ENCODE measurements at places on chromosomes 6 and 20.

GRCh38 chr6:69340196-69340595, 456.6 kb downstream of the LMBRD1 start:
- H3K27me3 ChIP-seq = no peaks in the 10 kb centered on the region
- no peak overlapping the region for H3K27ac ChIP-seq
- no peak for DNase-seq
- no peak overlapping the region for H3K4me3 ChIP-seq
- H3K36me3 ChIP-seq = no peaks in the 10 kb centered on the region
- H3K4me1 ChIP-seq = no peaks in the 10 kb centered on the region

DNA sequence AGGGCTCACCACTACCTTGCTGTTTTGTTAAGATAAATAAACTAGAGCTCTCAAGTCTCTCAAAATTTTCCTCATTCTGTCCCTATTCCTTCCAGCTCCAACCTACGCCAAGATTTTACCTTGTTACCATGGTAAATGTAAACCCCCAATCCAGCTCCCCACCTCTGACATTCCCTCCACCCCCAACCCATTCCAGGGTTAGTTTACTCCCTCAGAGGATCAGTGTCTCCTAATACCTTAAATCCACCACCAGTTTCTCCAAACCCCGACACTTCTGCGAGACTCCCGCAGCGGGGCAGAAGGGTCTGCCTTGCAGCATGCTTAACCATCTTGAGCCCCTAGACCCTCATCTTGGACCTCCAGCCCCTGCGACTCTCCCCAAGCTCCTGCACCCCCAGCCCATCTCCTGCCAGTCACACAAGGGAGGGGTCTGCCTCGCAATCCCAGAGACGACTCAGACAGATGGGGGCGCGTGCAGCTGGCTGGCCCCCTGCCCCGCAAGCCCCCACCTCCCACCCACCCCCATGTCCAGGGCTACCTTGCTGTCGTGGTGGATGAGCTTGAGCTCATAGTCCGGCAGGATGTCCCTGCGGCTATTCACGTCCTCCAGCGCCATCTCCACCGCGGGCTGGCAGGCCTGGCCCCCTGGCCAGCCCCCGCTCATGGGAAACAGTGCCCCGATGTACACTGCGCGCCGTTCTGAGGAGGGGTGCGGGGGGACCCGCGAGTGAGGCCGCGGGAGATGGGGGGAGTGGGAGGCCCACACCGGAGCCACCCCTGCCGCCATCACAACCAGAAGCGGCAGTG, 5.8 kb downstream of the GABBR1 start:
- peaks cover 3% of the 10 kb centered on the region for H3K36me3 ChIP-seq
- H3K27me3 ChIP-seq = peaks cover 45% of the 10 kb centered on the region
- H3K4me3 ChIP-seq = peak overlapping the region; percentile 7
- no peak for DNase-seq
- peaks cover 26% of the 10 kb centered on the region for H3K4me1 ChIP-seq
- no peak overlapping the region for H3K27ac ChIP-seq

DNA sequence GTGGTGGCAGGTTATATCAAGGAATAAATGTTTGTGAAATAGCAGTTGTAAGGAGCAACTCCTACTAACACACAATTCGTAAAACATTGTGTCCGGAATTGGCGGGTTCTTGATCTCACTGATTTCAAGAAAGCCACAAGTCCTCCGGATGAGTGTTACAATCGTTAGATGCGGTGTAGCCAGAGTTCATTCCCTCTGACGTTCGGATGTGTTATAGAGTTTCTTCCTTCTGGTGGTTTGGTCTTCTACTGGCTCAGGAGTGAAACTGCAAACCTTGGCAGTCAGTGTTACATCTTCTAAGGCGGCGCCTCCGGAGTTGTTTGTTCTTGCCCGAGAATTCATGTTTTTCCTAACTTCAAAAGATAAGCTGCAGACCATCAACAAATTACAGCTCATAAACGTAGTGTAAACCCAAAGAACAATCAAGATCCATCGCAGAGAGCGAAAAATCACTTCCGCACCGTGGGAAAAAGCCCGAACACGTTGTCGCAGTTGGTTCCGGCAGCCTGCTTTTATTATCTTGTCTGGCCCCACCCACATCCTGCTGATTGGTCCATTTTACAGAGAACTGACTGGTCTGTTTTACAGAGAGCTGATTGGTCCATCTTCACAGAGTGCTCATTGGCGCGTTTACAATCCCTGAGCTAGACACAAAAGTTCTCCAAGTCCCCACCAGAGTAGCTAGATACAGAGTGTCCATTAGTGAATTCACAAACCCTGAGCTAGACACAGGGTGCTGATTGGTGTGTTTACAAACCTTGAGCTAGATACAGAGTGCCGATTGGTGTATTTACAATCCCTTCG, 58.2 kb downstream of the TRIM27 start:
- peaks cover 3% of the 10 kb centered on the region for H3K36me3 ChIP-seq
- H3K4me3 ChIP-seq = peak overlapping the region; percentile 84
- H3K4me1 ChIP-seq = peaks cover 36% of the 10 kb centered on the region
- DNase-seq = peak; percentile 51

DNA sequence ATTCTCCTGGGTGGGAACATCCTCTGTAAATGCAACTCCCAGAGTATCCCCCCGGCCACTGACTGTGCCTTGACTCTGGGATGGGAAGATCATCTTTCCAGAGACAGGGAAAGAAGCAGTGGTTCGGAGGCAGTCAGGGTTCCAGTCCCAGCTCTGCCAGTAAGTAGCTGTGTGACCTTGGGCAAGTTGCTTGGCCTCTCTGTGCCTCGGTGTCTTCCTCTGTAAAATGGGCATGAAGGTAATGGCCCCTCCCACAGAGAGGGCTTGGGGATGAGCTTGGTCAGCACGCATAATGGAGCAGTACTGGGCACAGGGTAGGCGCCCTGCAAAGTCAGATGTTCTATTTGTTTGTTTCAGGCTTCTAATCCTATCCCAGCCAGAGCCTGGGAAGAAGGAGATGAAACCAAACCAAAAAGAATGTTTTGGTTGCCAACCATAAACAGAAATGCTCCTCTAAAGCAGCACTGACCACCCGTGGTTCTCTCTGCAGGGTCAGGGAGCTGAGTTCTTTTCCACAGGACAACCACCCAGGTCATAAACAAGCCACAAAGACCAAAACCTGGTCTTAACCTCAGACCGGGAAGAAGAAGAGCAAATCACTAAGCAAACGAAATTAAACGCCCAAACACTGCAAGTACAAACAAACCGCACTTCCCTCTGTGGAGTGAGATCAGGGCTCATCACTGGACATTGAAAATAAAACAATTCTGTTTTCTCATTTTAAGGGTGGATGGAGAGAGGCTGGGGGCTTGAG, 381.0 kb upstream of the SULF2 start:
- DNase-seq = no peak
- H3K27ac ChIP-seq = no peak overlapping the region
- no peaks in the 10 kb centered on the region for H3K36me3 ChIP-seq

DNA sequence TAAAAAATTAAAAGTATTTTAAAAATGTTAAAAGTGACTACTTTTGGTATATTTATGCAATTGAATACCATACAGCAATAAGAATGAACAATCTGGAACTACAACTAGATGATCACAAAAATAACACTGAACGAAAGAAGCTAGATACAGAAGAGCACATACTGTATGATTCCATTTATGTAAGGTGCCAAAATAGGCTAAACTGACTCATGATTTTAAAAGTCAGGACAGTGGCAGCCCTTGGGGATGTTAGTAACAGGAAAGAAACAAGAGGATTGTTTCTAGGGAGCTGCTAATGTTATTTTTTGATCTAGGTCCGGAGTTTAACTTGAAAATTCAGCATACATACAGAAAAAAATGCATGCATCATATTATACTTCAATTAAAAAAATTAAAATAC, 42.3 kb downstream of the KIF13A start:
- H3K36me3 ChIP-seq = no peaks in the 10 kb centered on the region
- H3K27me3 ChIP-seq = peaks cover 19% of the 10 kb centered on the region
- no peak overlapping the region for H3K27ac ChIP-seq
- H3K4me3 ChIP-seq = no peak overlapping the region
- no peak for DNase-seq

DNA sequence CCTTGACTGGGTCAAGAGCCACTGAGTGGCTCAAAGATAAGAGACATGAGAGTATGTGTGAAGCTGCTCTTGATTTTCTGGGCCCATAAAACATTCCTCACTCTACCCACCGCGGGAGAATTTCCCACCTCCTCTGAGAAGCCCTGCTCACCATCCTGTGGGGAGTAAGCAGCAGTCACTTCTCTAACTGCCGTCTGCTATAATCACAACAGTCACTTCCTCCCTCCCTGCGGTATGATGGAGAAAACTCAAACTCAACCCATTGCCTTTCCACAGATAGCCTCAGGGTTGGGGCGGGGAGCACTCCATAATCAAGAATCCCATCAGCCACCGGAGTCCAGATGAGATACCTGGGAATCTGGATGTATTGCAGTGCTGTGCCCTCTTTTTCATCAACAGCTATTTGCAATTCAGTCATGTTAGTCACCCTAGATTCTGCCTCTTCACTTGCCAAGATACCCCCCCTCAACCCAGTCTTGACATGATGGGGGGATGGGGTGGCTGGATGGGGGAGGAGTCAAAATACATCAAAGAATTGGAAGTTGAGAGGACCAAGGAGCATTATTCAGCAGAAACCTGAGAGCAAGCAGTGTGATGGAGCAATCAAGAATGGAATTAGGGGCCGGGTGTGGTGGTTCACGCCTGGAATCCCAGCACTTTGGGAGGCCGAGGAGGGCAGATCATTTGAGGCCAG, 5.1 kb downstream of the MOCS1 start:
- DNase-seq = no peak
- H3K36me3 ChIP-seq = no peaks in the 10 kb centered on the region
- H3K4me3 ChIP-seq = no peak overlapping the region
- peaks cover 4% of the 10 kb centered on the region for H3K27me3 ChIP-seq
- peaks cover 8% of the 10 kb centered on the region for H3K4me1 ChIP-seq

- no peaks in the 10 kb centered on the region for H3K4me1 ChIP-seq
- no peak overlapping the region for H3K4me3 ChIP-seq
- H3K27me3 ChIP-seq = peaks cover 8% of the 10 kb centered on the region
- no peaks in the 10 kb centered on the region for H3K36me3 ChIP-seq
- DNase-seq = no peak
Measured at GRCh38 chr6:131651782-131652181, 14.7 kb downstream of the ENPP3 start.

GRCh38 chr6:149211046-149211571, 106.4 kb upstream of the TAB2 start:
- H3K27me3 ChIP-seq = no peaks in the 10 kb centered on the region
- peak overlapping the region; percentile 81 for H3K27ac ChIP-seq
- H3K4me3 ChIP-seq = peak overlapping the region; percentile 62
- DNase-seq = peak; percentile 35

DNA sequence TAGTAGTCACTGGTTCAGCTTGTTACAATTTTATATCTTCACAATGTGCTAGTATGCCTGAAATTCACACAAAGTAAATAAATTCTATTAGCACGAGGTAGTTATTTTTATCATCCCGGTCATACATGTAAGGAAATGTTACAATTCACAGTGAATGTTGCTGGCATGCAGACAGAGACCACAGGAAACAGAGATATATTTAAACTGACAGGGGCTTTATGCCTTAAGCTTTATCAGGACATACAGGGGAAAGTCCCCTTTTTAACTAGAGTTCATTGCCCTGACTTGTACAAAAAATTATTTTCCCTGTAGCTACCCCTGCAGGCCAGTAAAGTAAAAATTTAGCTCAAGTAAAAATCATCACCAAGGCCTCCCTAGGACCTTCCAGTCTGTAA, 712.0 kb upstream of the NRSN1 start:
- H3K4me1 ChIP-seq = no peaks in the 10 kb centered on the region
- no peaks in the 10 kb centered on the region for H3K36me3 ChIP-seq
- no peaks in the 10 kb centered on the region for H3K27me3 ChIP-seq

GRCh38 chr6:109087661-109088264, 6.9 kb downstream of the SESN1 start:
- no peaks in the 10 kb centered on the region for H3K27me3 ChIP-seq
- H3K36me3 ChIP-seq = peaks cover 2% of the 10 kb centered on the region
- no peak overlapping the region for H3K4me3 ChIP-seq
- DNase-seq = no peak
- peaks cover 27% of the 10 kb centered on the region for H3K4me1 ChIP-seq

GRCh38 chr6:5764401-5764955, 242.2 kb downstream of the NRN1 start:
- H3K36me3 ChIP-seq = peaks cover 13% of the 10 kb centered on the region
- no peak for DNase-seq
- H3K4me3 ChIP-seq = no peak overlapping the region
- peaks cover 1% of the 10 kb centered on the region for H3K4me1 ChIP-seq
- H3K27me3 ChIP-seq = no peaks in the 10 kb centered on the region

- peak; percentile 49 for DNase-seq
- no peak within 1 kb of the TSS for H3K27ac ChIP-seq
- H3K4me1 ChIP-seq = peaks cover 24% of the 10 kb centered on the region
Measured at GRCh38 chr6:30163090-30163917, at the start of gene TRIM15. TRIM15 (plus strand) TSS chr6:30163546; CDS start chr6:30163685, 139 bp downstream.

GRCh38 chr6:83974409-83975050, 59.0 kb upstream of the MRAP2 start:
- H3K27ac ChIP-seq = no peak overlapping the region
- H3K4me3 ChIP-seq = no peak overlapping the region
- no peaks in the 10 kb centered on the region for H3K4me1 ChIP-seq

- no peaks in the 10 kb centered on the region for H3K27me3 ChIP-seq
- DNase-seq = no peak
- H3K4me1 ChIP-seq = peaks cover 16% of the 10 kb centered on the region
- H3K36me3 ChIP-seq = peaks cover 28% of the 10 kb centered on the region
- H3K4me3 ChIP-seq = no peak overlapping the region
Measured at GRCh38 chr6:88920088-88920487, 43.3 kb downstream of the RNGTT start.

GRCh38 chr6:54897462-54898189, 51.1 kb downstream of the FAM83B start:
- H3K36me3 ChIP-seq = no peaks in the 10 kb centered on the region
- no peaks in the 10 kb centered on the region for H3K4me1 ChIP-seq
- H3K4me3 ChIP-seq = no peak overlapping the region
- H3K27me3 ChIP-seq = no peaks in the 10 kb centered on the region
- H3K27ac ChIP-seq = no peak overlapping the region
- no peak for DNase-seq

- no peaks in the 10 kb centered on the region for H3K4me1 ChIP-seq
- no peak overlapping the region for H3K4me3 ChIP-seq
- DNase-seq = no peak
- H3K27me3 ChIP-seq = peaks cover 2% of the 10 kb centered on the region
- no peak overlapping the region for H3K27ac ChIP-seq
Measured at GRCh38 chr6:34546551-34547321, 9.4 kb downstream of the SPDEF start.

GRCh38 chr6:55456016-55456415, 123.0 kb downstream of the HMGCLL1 start:
- no peaks in the 10 kb centered on the region for H3K27me3 ChIP-seq
- H3K27ac ChIP-seq = no peak overlapping the region
- no peaks in the 10 kb centered on the region for H3K36me3 ChIP-seq
- H3K4me1 ChIP-seq = no peaks in the 10 kb centered on the region
- H3K4me3 ChIP-seq = no peak overlapping the region

DNA sequence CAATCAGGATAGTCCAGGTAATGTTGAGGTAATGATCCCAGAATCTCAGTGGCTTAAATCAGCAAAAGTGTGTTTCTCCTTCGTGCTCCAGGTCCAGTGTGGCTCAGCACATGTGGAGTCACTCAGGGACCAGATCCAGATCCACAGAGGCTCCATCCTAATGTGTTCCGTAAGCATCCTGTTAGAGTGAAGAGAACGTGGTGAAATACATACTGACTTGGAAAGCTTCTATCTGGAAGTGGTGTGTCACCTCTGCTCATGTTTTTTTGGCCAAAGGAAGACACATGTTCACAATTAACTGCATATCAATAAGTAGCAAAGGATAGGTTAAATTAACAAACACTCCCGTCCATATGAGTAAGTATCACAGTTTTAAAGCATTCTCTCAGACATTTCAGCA, 26.8 kb upstream of the PREP start:
- no peak for DNase-seq
- H3K4me3 ChIP-seq = no peak overlapping the region
- no peaks in the 10 kb centered on the region for H3K36me3 ChIP-seq
- peaks cover 14% of the 10 kb centered on the region for H3K27me3 ChIP-seq
- no peak overlapping the region for H3K27ac ChIP-seq

GRCh38 chr20:51562027-51562331, 19.5 kb upstream of the NFATC2 start:
- no peak for DNase-seq
- H3K27ac ChIP-seq = no peak overlapping the region
- H3K36me3 ChIP-seq = no peaks in the 10 kb centered on the region

Data from activated naive CD8-positive, alpha-beta T cell treated with anti-CD3 and anti-CD28 coated beads, Interleukin-2, amount 10 ng/mL, durations not matched to agents 7 days and 5 days (primary cell).